ENCODE measurements at places on chromosomes 6 and 20.

GRCh38 chr20:58604128-58604881 lies 46.8 kb upstream of the STX16 start:
- no peak for DNase-seq

GRCh38 chr20:25313593-25313992 lies 65.7 kb downstream of the PYGB start:
- DNase-seq: no peak

- no peak for DNase-seq
Measured at GRCh38 chr6:1405221-1405620, 15.8 kb downstream of the FOXF2 start.

DNA sequence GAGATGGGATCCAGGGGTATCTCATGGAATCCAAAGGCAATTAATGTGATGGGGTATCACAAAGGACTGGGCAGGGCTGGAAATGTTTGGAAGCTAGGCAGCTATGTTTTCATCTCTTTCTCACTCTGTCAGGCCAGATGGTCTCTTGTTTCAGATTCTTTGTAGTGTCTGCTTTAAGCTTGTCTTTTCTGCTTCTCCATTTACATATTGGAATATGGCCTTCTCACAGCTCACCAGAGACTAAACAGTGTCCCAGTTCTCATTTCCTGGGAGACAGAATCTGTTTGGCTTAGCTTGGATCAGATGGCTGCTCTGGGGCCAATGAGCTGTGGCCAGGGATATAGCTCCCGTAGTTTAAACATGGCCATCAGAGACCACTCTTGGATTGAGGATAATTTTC lies 78.9 kb downstream of the SLC35F1 start:
- DNase-seq: no peak
